ENCODE measurements at places on chromosomes 2 and 18.

- no peak for DNase-seq
These were observed 164.1 kb upstream of the CCDC68 start for GRCh38 chr18:55123361-55123760.

GRCh38 chr2:135050684-135051083 lies 1.4 kb upstream of the RAB3GAP1 start:
- DNase-seq, result no peak

GRCh38 chr2:195945056-195945455 lies 123.6 kb downstream of the DNAH7 start:
- DNase-seq, result no peak

DNA sequence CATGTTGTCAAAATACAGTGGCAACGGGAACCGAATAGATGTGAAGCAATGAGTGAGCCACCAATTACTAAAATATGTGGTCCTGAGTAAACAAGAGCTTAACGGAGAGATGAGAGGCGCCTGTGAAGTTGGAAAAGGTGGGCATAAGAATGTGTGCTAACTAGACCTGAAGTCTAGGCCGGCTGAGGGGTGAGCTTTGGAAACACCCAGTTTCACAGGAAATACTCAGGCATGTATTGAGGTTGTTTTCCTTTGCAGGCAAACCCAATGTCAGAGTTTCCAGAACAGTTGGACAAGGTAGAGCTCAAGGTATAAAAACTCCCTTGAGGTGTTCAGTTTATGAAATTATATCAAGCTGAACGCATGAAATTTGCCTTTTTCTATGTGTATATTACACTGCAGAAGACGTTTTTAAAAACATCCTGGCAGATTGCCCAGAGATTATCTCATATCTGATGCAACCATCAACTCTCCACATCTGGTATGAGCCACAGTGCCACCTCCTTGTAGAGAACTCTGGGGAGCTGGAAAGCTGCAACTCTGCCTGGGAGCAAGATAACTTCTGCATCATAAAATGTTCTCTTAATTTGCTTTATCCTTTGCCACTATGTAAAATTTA lies 3.9 kb upstream of the WDSUB1 start:
- DNase-seq, result no peak

DNA sequence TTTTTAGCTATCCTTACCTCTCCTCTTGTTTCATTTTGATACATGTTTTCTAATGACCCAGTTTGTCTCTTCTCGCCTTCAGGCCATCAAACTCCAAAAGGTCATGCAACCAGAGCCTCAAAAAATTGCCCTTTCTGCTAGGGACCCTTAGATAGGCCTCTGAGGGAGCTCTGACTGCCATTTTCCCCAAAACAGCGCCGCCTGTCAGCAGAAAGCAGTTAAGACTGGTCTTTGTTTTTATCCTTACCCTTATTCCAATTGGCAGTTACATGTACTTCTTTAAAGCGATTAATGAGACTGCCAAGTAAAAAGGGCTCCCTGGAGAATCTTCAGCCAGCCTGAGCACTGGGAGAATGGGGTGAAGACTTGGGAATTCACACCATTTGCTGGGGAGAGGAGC lies 55.1 kb upstream of the RIT2 start:
- no peak for DNase-seq

Measured in stimulated activated CD8-positive, alpha-beta memory T cell treated with anti-CD3 and anti-CD28 coated beads, Interleukin-15, amount 100 ng/mL, for 4 hours (primary cell).